ENCODE measurements at places on chromosomes 13 and 19.

GRCh38 chr13:27636589-27637288 is 15.0 kb downstream of the POLR1D start:
- no peak for DNase-seq

DNA sequence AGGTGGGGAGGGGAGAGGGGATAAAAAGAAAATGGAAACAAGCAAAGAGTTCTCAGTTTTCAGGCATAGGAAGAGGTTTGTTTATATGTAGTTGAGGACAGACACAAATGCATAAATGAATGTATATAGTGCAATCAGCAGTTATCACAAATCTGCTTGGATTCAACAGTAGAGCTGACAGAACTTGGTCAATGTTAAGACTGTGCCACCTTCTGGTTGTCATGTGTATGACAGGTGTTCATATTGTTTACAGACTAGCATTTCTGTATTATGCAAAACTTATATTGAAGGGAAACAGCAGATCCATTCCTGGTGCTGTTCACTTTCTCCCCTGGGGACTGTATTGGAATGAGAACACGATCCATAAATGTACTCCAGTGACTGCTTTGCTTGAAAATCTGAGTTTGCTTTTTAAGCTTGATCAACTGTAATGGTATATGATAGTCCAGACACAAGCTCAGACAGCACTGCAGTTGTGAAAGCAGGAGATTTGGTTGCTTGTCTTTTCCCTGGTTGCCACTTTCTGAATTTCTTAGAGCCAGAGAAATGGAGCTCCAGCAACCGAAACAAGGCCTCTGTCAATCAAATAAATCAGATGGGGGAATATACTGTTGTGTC is 319.5 kb upstream of the OBI1 start:
- peak; percentile 19 for DNase-seq

- no peak for DNase-seq
Measured at GRCh38 chr13:92362717-92363116, 863.9 kb upstream of the GPC6 start.

GRCh38 chr19:6873708-6874431 is 13.5 kb upstream of the ADGRE1 start:
- no peak for DNase-seq

GRCh38 chr13:90974249-90974975 is 373.1 kb upstream of the MIR17HG start:
- DNase-seq, result no peak

All from stromal cell of bone marrow (primary cell).